A172 (cell line): ENCODE measurements at places on chromosomes 3 and 15. TPM values are rescaled to one million over a fixed set of nuclear protein-coding genes. Genes with fewer than 3 reads are reported as not detected.

KCNAB1 gene
- 0.26 and 1.6 TPM in 2 replicates for total RNA-seq

PSTPIP1 gene
- total RNA-seq, result 0.33 and 1.0 TPM in 2 replicates

CHL1 gene
- total RNA-seq, result not detected in 2 replicates

C3orf49 gene
- not detected in 2 replicates for total RNA-seq

FHIT gene
- 0.10 and 1.3 TPM in 2 replicates for total RNA-seq

PLA2G4D gene
- total RNA-seq, result not detected in 2 replicates

- DNase-seq, result no peak
Observed at GRCh38 chr15:63482874-63483323, 21.5 kb upstream of the USP3 start.

DNA sequence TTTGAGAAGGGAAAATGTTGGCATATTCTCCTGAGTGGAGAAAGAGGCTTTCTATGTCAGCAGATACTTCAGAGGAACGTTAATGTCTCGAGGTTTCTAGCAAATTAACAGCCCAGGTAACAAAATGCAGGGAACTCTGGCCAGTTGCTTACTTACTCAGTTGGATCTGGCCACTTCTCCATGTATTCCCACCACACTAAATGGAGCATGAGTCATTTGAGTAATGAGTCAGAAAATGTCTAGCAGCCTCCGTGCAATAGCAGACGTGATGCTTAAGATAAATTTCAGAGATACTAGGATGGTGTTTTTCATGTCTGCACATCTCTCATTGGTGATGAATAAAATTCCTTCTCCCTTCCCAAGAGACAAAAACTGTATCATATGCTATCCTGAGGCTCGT is 671.5 kb downstream of the FHIT start:
- peak; percentile 66 for DNase-seq

DNA sequence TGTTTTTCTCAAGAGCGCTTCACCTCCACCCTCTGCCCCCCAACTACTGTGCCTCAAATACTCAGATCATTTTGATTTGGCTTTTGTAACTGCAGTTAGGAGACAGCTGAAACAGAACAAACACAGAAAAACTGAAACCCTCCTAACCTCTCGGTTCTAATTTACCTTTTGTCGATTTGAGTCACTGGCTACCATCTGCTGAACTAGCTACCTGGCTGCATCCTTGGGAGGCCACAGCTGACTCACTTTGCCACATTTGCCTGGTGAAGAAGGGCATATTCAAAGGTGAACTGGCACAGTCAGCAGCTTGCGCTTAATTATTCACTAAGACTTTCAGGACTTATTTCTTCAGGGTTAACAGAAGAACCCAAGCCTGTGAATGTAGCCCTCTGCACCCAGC is 117.7 kb downstream of the FOXB1 start:
- no peak for DNase-seq

DNA sequence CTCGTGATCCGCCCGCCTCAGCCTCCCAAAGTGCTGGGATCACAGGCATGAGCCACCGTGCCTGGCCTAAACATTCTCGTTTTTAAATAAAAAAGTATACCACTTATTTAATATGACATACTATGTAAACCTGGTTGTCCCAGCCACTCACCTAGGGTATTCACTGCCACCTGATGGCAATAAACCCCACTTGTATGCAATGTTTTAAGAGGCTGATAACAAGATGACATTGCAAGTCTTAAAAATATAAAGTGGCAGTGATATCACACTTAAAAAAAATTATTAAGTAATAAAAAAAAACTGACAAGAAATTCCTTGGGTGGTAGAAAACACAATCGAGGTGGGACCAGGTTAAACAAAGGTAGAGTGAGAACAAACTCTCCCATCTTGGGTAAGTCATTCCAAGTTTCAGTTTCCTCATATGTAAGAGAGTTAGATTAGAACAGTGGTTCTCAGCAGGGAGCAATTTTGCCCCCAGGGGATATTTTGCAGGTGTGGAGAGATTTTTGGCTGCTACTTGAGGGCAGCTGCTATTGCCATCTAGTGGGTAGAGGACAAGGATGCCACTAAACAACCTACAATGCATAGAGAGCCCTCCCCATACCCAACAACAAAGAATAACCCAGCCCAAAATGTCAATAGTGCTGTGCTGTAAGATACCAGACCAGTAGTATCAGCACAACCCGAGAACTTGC is 14.5 kb downstream of the ARF4 start:
- DNase-seq, result peak; percentile 27

DNA sequence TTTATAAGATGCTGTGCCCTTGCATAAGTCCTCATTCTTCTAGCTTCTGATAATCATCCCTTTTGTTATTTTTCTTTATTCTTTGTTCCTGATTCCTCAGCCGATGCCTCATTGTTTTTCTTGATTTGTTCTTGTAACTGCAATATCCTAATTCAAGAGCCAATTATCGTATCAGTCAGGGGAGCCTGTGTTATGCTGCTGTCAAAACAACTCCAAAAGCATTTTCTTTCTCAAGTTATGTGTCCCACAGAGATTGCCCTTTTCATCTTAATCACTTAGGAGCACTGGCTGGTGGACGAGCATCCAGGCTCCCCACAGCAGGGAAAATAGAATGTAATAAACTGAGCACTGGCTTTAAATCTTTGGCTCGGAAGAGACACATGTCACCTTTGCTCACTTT is 207.3 kb downstream of the CHL1 start:
- no peak for DNase-seq

DNA sequence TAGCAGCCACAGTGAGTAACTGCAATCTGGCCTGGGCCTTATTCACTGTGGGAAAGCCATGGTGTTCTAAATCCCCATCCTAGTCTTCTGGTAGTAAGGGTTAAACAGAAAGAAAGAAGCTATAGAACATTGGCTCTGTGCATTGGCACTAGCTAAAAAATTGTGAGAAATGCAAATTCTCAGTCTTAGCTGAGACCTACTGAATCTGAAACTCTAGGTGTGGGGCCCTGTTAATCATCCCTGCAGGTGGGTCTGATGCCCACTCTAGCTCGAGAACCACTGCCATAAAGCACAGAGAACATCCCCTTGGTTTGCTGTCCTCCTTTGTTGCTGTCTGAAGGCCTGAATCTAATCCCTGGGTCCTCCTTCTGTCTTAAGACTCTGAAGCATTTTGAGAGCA is 59.3 kb downstream of the MEIS2 start:
- DNase-seq, result no peak

GRCh38 chr15:38631119-38632075 is 66.8 kb upstream of the RASGRP1 start:
- DNase-seq, result no peak

DNA sequence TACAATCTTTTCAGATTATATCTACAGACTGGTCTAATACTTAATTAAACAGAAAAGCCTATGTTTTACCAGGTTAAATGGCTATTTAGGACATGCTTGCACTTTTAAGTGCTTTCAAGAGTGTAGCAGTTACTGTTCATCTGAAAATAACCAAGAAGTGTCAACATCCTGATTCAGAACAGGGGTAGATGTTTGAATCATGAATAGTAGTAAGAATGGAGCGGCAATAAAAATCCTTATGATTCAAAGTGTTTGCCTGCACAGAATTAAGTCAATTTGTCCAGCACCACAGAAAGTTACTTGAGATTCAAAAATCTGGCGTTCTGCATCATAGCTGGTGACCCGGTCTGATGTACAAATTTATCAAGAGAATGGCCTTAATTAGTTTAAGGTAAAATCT is 48.3 kb downstream of the GREM1 start:
- no peak for DNase-seq

- DNase-seq, result no peak
Observed at GRCh38 chr15:68981941-68982340, 32.6 kb upstream of the NOX5 start.

GRCh38 chr15:80490431-80490990 is 86.3 kb downstream of the ARNT2 start:
- DNase-seq, result no peak

- DNase-seq, result no peak
Observed at GRCh38 chr3:15175605-15176004, 30.4 kb upstream of the CAPN7 start.

DNA sequence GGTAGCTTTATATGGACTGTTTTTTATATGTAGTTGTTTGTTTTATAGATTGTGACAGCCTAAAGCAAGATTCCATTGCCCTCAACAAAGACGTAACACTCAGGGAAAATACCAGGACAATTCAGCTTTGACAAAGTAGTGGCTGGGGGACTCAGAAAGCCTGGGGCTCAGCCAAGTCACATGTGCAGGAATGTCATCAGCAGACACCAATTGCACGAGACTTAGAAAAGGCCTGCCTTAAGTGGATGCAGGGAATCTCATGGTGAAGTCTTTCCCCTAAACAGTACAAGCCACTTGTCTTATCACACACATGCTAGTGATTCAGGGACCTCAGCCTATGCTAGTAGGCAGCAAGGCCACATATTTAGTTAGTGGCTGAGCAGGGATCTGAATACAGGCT is 381.8 kb upstream of the THBS1 start:
- DNase-seq, result no peak

- DNase-seq, result no peak
Observed at GRCh38 chr3:124763644-124764358, 33.5 kb downstream of the UMPS start.

GRCh38 chr15:31262901-31263671 is 63.5 kb upstream of the KLF13 start:
- no peak for DNase-seq

DNA sequence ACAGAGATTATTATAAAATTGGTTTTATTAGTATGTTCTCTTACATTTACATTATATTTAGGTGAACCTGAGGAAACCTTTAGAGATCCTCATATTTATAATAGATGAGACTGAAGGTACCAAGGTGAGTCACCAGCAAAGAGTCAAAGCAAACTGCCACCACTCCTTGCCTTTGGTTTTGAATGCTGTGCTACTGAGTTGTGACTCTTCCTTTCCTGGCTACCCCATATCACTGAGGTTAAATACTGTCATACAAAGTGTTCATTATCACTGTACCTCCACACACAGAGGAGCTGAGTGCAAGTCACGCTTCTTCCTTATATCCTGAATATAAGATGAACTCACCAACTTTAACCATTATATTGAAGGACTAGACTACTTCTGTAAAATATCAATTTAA is 168.2 kb downstream of the CBLB start:
- DNase-seq, result no peak

DNA sequence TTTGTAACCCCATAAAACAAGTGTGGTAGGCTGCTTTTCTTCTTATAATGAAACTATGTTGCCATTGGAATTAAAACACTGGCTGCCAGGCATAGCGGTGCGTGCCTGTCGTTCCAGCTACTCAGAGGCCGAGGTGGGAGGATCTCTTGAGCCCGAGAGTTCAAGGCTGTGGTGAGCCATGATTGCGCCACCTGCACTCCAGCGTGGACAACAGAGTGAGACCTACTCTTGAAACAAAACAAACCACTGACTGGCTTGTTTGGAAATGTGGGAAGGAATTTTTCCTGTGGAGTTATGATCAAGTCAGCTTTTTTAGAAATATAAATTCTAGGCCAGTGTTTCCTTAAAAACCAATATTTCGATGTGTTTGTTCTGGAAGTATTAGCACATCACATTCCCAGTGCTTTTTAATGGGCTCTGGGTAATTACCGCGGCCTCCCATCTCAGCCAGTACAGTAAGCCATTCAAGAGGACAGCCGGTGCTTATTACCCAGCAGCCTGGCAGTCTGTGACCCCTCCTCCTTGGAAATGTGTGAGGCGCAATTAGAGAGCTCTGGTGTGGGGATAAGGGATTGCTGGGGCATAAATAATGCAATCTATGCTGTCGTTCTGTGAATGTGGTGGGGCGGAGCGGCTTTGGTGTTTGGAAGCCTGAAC is 58.3 kb upstream of the TRAK1 start:
- DNase-seq, result peak; percentile 64

DNA sequence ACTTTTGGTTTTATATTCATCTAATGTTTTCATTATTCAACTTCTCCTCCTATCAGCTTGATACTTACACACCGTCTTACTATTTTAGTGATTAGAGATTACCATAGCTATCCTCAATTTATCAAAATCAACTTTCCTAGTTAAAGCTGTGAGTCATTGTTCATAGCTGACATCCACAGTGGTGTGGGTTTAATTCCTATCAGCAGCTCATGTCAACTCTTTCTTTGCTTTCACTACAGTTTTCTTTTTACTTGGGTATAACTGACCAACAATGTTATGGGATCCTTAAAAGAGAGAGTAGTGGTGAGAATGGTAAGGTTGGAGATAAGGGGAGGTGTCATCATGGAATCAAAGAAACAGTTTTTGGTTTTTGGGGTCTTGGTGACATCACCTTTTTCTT is 112.7 kb downstream of the NFKBIZ start:
- no peak for DNase-seq
